Tongue (tissue), 3 donors: ENCODE measurements at places on chromosomes 3 and 15. TPM values are rescaled to one million over a fixed set of nuclear protein-coding genes. Genes with fewer than 3 reads are reported as not detected.

GRCh38 chr15:95019907-95020306, 788.5 kb downstream of the MCTP2 start:
- DNase-seq = no peak

DNA sequence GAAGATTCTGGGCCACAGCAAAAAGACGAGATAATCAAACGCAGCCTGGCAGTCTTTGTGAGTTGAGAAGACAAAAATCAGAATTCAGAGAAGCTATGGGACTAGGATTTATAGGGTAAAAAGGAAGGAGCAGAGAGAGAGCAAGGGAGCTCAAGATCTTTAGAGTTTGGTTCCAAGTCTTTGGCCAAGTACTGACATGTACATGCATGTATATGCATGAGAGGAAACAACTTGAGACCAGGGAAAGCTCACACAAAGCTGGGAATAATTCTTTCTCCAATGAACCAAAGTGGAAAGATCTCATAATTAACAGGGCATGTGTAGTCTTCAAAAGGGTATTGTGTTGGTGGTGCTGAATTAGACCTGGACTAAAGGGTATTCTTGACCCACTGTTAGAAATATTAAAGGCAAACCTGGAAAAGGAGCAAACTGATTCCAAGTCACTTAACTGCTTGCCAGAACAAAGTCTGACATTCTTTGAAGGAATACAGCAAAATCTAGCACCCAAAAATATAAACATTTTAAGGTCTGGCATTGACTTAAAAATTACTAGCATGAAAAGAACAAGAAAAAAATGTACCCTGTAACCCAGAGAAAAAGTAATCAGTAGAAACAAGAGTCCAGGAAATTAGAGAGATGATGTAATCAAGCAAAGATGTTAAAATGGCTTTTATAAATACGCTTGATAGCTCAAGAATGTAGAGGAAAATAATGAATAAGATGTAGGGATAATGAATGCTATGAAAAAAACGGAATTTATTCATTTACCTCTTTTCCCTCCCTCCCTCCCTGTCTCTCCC, 226.0 kb upstream of the CGNL1 start:
- DNase-seq = no peak

The HEXA gene
- total RNA-seq = 59.5 TPM

DNA sequence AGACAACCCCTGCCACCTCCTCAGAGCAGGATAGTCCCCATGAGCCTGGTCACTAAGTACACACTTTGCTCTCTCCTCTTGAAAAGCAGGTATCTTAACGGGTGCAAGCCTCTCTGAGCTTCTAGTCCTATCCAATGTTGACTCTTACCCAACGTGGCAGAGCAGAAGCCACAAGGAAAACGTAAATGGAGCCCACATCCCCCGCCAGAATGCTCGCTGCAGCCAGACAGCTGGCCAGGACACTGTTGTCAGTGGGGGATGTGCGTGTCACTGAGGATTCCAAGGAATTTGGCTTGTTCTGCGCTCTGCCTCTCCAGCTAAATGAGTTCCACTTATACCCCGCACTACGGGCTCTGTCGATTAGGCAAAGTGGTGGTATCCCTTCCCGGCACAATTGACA, 67.8 kb upstream of the IGF1R start:
- DNase-seq = peak; percentile 69

GRCh38 chr3:131356006-131356595, 25.5 kb upstream of the NUDT16 start:
- DNase-seq = no peak

DNA sequence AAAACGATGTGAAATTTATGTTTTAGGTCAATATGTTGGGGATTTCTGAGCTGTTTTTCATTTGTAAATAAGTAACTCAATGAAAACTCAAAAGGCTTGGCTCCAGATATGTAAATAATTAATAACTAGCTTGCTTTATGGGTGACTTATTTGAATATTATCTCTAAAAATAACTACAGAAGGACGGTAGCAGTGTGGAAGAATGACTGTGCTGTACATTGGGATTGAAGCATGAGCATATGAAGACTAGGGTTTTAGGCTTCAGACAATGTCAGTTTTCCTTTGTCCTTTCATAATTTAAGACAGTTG, 343.9 kb downstream of the GRM7 start:
- no peak for DNase-seq

The CPLX3 gene
- total RNA-seq = not detected

- DNase-seq = no peak
Measured at GRCh38 chr3:14224895-14225294, 46.3 kb downstream of the LSM3 start.

- no peak for DNase-seq
Measured at GRCh38 chr3:170814822-170815221, 55.2 kb downstream of the RPL22L1 start.

The NKTR gene
- 182 TPM for total RNA-seq

The PEAK1 gene
- total RNA-seq = 77.6 TPM

DNA sequence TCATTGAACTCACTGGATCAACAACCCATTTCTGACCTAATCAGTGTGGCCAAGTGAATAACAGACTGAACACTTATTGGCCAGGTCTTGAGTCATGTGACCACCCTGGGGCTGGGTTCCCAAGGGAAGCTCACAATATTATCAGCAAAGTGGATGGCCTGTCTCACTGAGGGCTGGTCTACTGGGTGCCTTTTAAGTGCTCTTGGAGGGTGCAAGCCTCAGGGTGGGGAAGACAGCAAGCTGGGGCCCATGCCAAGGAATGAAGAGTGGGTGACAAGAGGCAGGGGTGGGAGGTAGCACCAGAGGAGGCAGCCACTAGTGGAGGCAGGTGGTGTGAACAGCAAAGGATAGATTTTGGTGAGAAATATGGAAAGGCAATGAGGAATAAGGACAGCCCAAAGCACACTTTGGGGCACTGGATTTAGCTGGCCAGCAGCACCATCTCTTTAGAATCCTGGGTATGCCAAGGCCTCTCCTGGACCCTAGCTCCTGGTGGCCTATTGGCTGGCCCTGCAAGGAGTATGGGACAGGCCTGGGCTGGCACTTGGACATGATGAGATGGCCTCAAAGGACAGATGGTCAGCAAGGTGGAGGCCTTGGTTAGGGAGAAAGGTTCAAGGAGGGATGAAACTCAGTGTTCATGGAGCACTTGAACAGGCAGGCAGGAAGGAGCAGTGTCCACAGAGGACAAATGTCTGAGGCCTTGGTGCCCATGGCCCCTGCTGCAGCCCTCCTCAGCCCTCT, 34.2 kb downstream of the HMCES start:
- peak; percentile 25 for DNase-seq

- no peak for DNase-seq
Measured at GRCh38 chr3:98777286-98777685, 14.1 kb downstream of the ST3GAL6 start.

The AMOTL2 gene
- total RNA-seq = 77.2 TPM

- DNase-seq = no peak
Measured at GRCh38 chr15:29472901-29473445, 203.4 kb upstream of the NSMCE3 start.

The C3orf49 gene
- not detected for total RNA-seq

The TRPM1 gene
- not detected for total RNA-seq

DNA sequence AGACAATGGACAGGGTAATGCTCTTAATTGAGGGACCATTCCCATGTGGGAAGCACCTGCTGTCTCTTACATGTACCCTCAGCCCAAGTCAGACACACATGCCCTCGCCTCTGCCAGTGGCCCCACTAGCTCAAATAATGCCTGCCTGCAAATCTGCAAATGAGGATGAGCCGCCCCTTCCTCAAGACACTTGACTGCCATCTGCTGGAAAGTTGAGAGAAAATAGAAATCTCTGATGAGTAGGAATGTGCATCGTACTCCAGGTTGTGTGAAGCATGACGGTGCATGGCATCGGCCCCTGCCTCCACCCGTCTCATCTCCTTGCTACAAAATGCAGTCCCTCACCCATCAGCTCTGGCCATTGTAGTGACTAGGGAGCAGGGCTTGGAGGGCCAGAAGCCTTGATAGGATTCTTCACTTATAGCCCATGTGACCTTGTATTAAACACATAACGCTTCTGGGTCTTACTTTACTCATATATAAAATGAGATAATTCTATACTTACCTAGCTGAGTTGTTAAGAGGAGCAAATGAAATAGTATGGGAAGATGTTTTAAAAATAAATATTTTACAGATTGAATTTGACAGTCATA, 6.3 kb upstream of the SCN5A start:
- peak; percentile 74 for DNase-seq

- DNase-seq = no peak
Measured at GRCh38 chr3:98977520-98977919, 76.0 kb upstream of the DCBLD2 start.

The STRIT1 gene
- total RNA-seq = 3.9 TPM

The ST3GAL6 gene
- total RNA-seq = 11.6 TPM

GRCh38 chr3:123587401-123587800, 2.5 kb upstream of the HACD2 start:
- DNase-seq = no peak
